ENCODE measurements at places on chromosomes 2 and 18.

- DNase-seq, result peak; percentile 71
Measured at GRCh38 chr2:238203094-238203972, at the start of gene ILKAP. ILKAP (minus strand) TSS chr2:238203695; CDS start chr2:238203553, 142 bp downstream.

- no peak for DNase-seq
Measured at GRCh38 chr2:239955087-239955988, 69.8 kb downstream of the NDUFA10 start.

DNA sequence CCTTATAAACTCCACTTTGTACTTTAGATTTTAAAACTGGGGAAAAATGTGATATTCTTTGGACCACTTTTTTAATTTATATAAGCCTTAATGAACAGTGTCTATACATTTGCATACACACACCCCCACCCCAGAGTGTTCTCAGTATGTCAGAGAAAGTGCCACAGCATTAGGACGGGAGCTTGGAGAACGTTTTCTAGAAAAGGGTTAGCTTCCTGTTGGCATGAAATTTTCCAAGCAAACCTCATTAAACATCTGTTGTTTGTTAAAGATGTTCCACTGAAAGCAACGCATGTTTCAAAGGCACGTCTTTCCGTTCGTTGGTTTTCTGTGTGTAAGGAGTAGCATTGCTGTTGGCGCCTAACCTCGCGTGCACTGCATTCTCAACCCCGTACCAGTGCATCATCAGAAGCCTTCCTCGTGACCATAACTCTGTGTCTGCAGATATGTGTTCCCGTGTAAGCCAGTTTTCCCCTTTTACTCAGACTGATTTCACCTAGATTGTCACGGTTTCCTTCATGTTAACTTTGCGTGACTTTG, 228.5 kb downstream of the ALPK2 start:
- DNase-seq, result no peak

- no peak for DNase-seq
Measured at GRCh38 chr2:68189991-68190784, 32.5 kb downstream of the PNO1 start.

DNA sequence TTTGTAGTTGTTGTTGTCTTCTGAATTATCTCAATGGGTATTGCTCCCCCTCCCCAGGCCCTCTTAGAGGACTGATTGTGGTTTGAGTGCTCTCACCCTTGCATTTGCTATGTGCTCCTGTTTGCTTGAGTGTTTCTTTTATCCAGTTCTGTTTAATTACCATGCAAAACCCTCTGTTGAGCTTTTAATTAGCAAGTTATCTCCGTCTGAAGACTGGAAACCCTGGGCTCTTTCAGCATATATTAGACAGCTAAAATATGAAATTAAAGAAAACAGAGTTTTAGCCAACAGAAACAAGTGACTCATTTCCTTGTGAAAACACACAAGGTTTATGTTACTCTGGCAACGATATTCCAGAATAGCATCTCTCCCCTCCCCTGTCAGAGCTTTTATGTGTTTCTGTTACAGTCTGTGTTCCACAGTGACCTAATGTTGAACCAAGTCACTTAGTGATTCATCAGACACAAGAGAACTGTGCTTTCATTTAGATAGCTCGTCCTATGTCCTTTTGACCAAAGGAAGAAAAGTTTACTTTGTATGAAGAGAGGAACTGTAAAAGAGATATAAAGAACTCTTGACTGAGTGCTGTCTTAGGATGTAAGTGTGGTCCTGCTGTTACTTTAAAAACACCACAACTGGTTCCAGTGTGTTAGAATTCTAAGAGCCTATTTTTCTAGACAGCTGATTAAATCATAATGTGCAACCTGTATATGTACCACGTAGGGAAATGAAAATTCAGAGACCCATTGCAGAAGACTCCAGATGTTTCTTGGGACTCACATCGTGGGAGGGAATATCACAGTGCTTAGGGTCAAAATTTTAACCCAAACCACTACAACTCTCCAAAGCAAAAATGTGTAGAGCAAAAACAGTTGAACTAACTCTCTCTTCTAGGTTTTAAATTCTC, 172.8 kb upstream of the RBMS1 start:
- no peak for DNase-seq

GRCh38 chr2:36824273-36824672, 127.8 kb downstream of the VIT start:
- DNase-seq, result no peak

DNA sequence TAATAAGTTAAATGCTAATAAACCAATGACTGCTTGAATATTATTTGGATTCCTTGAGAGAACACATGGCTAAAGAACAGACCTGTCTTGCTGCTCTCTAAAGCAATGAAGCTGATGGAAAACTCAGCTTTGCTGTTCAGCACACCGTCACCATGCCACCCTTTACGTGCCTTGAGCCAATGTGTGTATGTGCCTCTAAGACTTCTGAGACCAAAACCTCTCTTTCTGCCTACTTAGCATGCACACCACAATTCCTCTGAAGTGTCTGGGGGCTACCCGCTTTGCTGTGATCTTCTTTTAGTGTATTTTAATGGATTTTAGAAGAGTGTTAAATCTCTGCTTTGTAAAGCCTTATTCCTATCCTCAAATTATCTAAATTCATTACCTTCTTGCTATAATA, 345.0 kb downstream of the DPP10 start:
- DNase-seq, result no peak

DNA sequence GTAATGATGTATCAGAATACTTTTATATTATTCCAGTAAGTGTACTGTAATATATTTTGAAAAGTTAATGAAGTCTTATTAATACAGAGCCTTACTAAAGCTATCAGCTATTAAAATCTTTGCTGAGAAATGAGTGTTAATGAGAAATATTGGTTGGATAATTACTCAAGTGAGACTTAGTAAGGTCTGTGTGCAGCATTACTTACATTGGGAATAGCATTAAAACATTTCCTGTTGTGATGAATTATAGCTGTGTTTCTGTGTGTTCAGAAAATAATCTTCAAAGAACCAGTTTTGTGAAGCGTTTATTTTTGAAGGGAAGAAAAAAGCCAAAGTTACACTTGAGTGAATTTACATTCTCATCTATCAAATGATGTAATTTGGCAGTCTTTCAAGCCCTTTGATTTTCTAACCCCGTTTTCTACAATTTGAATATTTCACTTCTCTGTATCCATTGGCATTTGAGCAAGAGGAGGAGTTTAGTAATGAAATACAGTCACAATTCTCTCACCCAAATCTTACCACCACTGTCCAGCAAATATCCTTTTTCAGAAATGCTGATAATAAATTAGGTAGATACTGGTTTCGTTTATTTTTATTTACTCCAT, 123.5 kb upstream of the BOD1L2 start:
- DNase-seq, result no peak

DNA sequence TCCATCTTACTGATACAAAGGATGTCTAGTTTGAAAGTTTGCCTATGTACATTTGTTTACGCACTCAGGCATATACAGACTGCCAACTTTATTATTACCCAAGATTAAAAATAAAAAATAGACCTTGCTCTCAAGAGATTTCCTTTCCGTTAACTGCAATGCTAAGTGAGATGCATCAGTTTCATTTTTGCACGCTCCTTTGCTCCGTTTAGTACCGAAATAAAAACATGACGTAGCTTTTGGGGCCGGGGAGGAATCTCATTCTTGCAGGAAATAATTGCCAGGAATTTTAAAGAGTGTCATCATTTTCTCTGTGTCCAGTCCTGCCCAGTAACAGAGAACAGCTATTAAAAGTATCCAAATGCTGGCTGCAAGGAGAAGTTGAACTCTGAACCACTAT, 169.5 kb downstream of the SLC8A1 start:
- DNase-seq, result no peak

DNA sequence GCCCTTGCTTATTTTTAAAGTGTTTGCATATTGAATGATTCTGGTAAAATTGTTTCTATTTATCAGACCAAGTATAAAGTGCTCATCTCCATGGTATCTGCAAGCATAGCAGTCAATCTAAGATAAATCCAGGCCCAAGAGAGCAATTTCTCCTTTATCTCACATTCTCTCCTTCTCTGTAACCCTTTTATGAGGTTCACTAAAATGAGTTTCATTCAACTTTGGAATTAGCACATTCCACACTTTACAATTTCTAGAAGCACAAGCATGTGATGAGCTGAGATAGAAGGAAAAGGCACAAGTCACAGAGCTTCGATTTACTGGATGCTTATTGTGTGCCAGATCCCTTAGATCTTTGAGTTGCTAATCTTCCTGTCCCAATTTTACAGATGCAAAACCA, 97.3 kb downstream of the CNTNAP5 start:
- DNase-seq, result no peak

DNA sequence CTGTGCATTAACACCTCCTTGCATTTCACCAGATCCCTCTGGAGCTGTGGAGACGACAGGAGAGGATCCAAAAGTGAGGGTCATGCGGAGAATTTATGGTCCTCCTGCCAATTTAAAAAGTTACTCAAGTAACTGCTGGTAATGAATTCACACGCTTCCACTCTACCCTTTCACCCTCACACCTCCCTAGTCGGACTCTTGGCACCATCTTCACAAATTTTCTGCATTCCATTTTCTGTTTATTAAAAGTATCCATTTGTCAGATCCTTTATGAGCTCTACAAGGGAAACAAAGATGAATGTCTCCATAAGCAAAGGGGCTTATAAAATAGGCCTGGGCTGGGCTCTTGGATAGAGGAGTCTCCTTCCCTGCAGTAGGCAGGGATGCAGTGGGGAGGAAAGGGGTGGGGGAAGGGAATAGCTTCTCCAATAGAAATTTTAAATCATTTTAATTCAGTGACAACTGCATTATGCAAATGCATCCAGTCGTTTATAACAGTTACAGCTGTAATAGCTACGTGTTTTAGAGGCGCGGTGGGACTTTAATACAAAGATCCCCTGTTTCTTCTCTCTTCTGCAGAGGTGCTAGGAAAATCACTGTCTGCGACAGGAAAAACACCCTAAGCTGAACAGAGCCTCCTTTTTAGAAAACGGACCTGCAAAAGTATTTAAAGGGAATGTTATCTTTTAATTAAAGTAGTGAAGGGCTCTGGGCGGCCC, 132.2 kb downstream of the EPHA4 start:
- DNase-seq, result no peak

GRCh38 chr18:67243799-67244587, 272.5 kb downstream of the DSEL start:
- no peak for DNase-seq

- no peak for DNase-seq
Measured at GRCh38 chr2:183935005-183935404, 663.3 kb upstream of the ZNF804A start.

DNA sequence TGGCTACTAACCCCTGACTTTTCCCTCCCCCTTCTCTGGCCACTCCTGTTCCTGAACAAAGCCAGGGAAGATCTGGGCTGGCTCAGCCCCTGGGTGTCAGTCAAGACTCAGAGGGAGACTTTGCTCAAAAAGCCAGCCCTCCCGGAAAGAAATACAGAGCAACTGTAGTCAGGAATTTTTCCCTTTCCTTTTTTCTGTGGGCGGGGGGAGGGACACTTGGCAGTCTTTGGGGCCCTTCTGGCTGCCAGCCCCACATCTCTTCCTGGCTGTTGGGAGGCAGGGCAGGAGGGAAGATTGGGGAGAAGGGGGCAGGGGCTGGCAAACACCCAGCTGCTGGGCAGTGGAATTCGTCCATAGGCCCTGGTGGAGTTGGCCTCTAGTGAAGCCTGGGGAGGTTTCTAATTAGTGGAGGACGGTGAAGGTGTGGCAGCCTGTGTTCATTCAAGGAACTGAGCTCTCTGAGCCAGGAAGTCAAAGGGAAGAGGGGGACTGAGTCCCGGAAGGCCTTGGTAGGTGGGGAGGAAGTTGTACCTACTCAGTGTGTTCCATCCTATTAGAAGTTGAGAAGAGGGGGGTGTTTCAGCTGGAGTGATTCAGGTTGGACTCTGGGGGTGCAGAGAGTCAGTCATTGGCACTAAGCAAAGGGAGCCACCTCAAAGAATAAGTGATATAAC, 10.9 kb downstream of the IGFBP2 start:
- DNase-seq, result no peak

DNA sequence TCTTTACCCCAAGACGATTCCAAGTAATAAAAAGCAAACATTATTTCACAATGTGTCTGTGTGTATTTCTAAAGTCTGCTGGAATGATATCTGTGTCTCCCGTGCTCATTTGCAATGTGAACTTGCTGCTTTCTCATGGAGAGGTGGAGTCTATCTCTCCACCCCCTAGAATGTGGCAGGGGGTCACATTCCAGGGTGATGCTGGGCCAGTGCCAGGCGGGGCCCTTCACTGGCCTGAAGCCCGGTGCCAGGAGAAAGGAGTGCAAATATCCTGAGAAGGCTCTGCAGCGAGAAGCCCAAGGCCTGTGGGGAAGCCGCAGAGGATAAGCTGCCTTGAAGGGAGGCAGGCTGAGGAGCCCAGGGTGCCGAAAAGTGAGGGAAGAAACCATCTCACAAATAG, 26.8 kb upstream of the LDLRAD4 start:
- DNase-seq, result no peak

- DNase-seq, result no peak
Measured at GRCh38 chr2:151765760-151766410, 31.6 kb upstream of the NEB start.

- DNase-seq, result no peak
Measured at GRCh38 chr18:3333721-3334386, 71.9 kb downstream of the MYL12B start.

GRCh38 chr2:68135448-68136320, 22.0 kb upstream of the PNO1 start:
- DNase-seq, result no peak

- DNase-seq, result no peak
Measured at GRCh38 chr2:100060875-100061274, 81.5 kb downstream of the AFF3 start.

DNA sequence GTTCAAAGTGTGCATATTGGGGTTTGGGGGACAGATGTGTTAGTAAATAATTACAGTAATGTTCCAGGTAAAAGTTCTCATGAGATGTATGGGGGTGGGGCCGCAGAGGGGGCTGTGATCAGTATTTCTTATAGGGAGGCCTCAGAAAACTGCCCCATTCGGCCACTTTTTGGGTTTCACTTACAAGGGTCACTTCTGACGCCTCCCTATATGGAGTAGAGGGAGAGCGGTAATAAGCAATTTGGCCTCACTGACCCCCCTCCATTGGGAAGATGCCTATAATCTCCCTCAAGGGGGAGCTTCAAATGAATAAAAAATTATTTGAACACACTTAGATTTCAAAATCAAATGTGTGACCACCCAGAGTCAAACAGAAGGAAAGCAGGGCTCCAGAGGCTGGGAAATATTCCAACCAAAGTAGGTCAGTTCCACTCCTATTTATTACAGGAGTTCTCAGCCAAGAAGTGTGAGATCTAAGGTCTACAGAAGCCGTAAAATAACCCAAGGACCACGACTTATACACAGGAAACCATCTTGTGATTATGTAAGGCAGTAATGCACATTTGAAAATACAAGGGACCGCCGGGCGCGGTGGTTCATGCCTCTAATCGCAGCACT, 2.7 kb downstream of the SCTR start:
- no peak for DNase-seq

Data from stimulated activated CD8-positive, alpha-beta memory T cell treated with anti-CD3 and anti-CD28 coated beads, Interleukin-7, amount 100 ng/mL, for 1 hour (primary cell).